Stimulated activated CD8-positive, alpha-beta memory T cell treated with anti-CD3 and anti-CD28 coated beads, Interleukin-15, amount 100 ng/mL, for 24 hours (primary cell): ENCODE measurements at places on chromosomes 2 and 18.

GRCh38 chr2:236086971-236087465 lies 81.2 kb downstream of the GBX2 start:
- DNase-seq, result no peak

DNA sequence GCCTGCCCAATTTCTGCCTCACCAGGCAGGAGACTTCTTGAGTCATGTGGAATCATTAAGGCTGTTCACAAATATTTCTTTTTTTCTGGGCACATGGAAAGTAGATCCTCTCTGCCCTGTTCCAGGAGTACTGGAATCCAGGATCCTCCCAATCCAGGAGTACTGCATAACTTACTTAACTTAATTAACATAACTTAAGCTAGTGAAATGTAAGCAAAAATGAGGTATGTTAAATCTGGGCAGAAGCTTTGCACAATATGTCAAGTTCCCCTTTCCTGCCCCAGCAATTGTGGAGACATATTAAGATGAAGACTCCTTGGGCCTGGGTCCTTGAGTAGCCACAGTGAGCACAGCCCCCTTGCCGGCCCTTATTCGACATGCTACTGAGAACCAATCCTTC lies 3.2 kb downstream of the CD207 start:
- DNase-seq, result no peak

- DNase-seq, result no peak
These were observed 13.6 kb downstream of the IMPA2 start for GRCh38 chr18:11994703-11995444.

DNA sequence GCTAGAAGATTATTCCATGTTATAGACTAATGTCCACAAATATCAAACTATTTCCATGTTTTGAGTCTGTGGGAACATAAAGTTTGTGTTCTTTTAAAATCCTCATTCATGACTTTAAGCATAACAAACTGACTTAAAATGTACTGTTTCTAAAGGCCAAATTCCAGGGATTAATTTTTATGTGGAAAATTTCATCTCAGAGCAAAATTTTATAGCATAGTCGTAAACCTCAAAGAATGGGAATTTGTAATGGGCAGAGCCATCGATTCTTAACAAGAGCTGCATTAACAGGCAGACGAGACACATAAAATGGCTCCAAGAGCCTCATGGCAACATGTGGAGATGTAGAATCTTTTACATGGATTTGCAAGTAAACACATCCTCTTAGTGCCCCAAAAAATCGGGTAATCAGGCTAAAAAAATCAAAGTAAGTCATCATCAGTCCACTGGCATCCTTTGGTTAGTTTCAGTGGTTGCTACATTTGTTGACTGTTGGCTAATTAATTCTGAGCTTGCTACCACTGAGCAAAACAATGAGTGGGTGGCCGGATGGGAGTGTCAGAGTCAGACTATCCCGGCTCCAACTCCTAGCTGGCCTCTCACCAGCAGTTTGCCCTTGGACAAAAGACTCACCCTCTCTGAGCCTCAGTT lies 119.6 kb downstream of the FAM210A start:
- no peak for DNase-seq

GRCh38 chr2:31504311-31504710 lies 76.4 kb downstream of the SRD5A2 start:
- DNase-seq, result no peak
